ENCODE measurements at places on chromosomes 13 and 19.

- DNase-seq, result no peak
- H3K36me3 ChIP-seq, result no peaks in the 10 kb centered on the region
- H3K4me3 ChIP-seq, result no peak overlapping the region
- no peak overlapping the region for H3K27ac ChIP-seq
These were observed 53.7 kb downstream of the COMP start for GRCh38 chr19:18737337-18737953.

DNA sequence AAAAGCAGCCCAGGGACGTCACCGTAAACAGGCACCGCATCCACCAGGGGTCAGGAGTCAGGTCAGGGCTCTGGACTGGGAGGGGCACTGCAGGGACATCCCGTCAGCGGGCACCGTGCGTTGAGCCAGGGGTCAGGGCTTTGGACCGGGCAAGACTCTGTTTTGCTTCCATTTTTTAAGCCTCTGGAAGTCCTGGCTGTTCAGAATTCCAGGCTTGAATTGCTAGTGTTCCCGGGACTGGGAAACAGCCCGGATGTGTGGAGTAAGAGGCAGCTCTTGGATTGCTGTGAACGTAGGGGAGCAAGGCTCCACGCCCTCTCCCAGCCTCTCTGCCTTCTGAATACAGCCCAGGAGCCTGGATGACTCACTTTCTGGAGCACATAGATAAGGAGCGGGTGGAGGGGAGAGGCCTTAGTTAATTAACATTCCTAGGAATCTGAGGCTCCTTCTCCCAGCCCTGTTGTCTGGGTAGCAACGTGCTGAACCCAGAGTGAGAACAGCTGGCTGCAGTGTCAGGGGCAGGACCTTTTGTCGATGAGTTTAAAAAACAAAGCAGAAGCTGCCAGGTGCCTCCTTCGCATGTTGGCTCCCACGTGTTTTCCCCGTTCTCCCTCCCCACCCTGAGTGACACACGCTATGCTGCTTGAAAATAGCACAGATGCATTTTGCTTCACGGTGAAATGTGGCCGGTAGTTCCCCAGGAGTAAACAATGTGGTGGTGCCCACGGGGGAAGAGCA, 21.9 kb downstream of the ATP11A start:
- no peak overlapping the region for H3K27ac ChIP-seq
- H3K4me3 ChIP-seq, result no peak overlapping the region
- H3K36me3 ChIP-seq, result no peaks in the 10 kb centered on the region
- DNase-seq, result peak; percentile 71
- no peaks in the 10 kb centered on the region for H3K27me3 ChIP-seq

GRCh38 chr19:14497228-14497921, 1.4 kb upstream of the GIPC1 start:
- peaks cover 14% of the 10 kb centered on the region for H3K4me1 ChIP-seq
- H3K27me3 ChIP-seq, result no peaks in the 10 kb centered on the region
- H3K27ac ChIP-seq, result no peak overlapping the region
- no peak overlapping the region for H3K4me3 ChIP-seq
- H3K36me3 ChIP-seq, result no peaks in the 10 kb centered on the region
- DNase-seq, result no peak

- H3K4me3 ChIP-seq, result no peak overlapping the region
- H3K27me3 ChIP-seq, result no peaks in the 10 kb centered on the region
These were observed 8.3 kb upstream of the KLF16 start for GRCh38 chr19:1871630-1872029.

- H3K27me3 ChIP-seq, result no peaks in the 10 kb centered on the region
- DNase-seq, result no peak
- H3K4me1 ChIP-seq, result no peaks in the 10 kb centered on the region
- no peak overlapping the region for H3K27ac ChIP-seq
- no peaks in the 10 kb centered on the region for H3K36me3 ChIP-seq
These were observed 22.2 kb upstream of the SPRYD7 start for GRCh38 chr13:49958321-49958720.

DNA sequence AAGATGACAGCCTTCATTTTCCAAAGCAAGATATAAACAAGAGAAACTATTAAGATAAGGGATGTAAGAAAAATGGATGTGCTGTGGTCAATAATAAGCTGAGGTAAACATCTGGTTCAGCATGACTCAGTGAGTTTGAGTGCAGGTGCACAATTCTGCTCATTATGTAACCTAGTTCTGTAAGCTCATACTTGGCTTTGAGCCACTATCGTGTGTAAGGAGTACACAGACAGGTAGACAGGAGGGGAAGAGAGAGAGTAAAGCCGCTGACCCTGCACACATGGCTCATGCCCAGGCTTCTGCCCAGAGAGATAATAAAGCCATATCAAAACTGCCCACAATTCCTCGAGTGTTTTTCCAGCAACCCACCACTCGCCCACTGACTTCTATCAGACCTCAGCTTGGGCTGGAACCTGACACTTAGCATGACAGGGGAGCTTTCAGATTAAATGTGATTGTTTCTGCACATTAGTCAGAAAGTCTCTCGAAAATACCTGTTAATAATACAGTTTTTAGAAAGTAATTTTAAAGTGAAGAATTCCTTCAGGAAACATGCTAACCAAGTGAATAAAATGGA, 51.7 kb downstream of the ZNF91 start:
- H3K27me3 ChIP-seq, result no peaks in the 10 kb centered on the region
- DNase-seq, result peak; percentile 55
- H3K4me3 ChIP-seq, result no peak overlapping the region
- H3K27ac ChIP-seq, result no peak overlapping the region
- H3K36me3 ChIP-seq, result peaks cover 16% of the 10 kb centered on the region

DNA sequence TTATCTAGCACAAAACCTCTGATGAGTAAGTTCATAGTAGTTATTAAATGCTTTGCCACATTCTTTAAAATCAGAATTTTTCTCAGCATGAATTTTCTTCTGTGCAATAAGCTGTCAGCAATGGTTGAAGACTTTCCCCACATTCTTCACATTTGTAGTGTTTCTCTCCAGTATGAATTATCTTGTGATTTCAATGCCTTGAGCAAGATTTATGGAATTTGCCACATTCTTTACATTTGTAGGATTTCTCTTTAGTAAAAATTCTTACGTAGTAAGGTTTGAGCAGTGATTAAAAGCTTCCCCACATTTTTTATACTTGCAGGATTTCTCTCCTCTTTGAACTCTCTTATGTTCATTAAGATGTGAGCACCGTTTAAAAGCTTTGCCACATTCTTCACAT, 33.6 kb downstream of the ZNF682 start:
- no peaks in the 10 kb centered on the region for H3K4me1 ChIP-seq
- DNase-seq, result no peak
- peaks cover 37% of the 10 kb centered on the region for H3K36me3 ChIP-seq
- no peaks in the 10 kb centered on the region for H3K27me3 ChIP-seq

DNA sequence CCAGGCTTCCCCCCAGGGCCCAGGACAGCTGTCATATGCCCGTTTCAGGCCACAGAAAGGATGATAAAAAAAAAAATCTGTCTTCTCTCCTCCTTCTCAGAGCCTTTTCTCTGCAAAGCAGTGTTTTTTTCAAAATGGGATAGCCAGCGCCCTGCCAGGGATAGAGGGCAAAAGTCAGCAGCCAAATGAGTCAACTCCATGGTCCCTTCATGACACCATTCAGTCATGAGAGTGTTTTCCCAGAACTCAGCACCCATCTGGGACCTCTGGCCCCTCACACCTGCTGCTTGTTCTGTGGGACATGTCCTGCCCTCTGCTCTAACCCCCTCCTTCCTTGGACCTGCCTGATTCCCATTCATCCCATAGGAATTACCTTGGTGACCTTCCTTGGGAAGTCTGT, 95.0 kb downstream of the CYSLTR2 start:
- H3K4me1 ChIP-seq, result no peaks in the 10 kb centered on the region
- no peaks in the 10 kb centered on the region for H3K27me3 ChIP-seq
- no peaks in the 10 kb centered on the region for H3K36me3 ChIP-seq
- no peak overlapping the region for H3K27ac ChIP-seq

DNA sequence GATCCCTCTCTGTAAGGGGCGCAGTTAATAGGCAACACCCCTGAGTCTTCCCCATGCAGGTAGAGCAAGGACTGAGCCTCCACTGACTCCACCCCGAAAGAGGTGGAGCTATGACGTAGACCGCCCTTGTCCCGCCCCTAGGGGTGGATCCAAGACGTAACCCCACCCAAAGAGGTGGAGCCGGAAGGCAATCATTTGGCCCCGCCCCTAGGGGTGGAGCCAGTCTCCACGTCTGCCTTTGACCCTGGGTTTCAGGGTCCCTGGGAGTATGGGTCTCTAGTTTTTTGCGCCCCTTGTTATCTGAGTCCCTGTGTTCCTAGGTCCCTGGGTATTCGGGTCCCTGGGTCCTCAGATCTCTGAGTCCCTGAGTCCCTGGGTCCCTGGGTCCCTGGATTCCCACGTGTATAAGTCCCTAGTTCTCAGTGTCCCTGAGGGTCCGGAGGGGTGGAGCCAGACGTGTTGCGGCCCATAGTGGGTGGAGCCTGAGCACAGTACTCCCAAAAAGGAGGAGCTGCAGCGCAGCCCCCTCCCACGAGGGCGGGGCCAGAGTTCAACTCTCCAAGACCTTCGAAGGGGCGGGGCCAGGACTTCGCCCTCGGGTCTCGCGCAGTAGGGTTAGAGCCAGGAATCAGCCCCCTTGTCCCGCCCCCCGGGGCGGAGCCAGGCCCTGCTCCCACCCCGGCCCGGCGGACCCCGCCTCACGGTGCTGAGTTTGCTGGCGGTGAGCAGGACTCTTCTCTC, 5.3 kb downstream of the DENND1C start:
- peaks cover 7% of the 10 kb centered on the region for H3K4me1 ChIP-seq
- peaks cover 22% of the 10 kb centered on the region for H3K36me3 ChIP-seq
- no peak overlapping the region for H3K27ac ChIP-seq
- no peaks in the 10 kb centered on the region for H3K27me3 ChIP-seq
- peak; percentile 48 for DNase-seq

- H3K4me3 ChIP-seq, result no peak overlapping the region
- H3K27me3 ChIP-seq, result no peaks in the 10 kb centered on the region
- no peak for DNase-seq
- H3K4me1 ChIP-seq, result no peaks in the 10 kb centered on the region
- no peaks in the 10 kb centered on the region for H3K36me3 ChIP-seq
These were observed 10.4 kb upstream of the SOX21 start for GRCh38 chr13:94722609-94723345.

DNA sequence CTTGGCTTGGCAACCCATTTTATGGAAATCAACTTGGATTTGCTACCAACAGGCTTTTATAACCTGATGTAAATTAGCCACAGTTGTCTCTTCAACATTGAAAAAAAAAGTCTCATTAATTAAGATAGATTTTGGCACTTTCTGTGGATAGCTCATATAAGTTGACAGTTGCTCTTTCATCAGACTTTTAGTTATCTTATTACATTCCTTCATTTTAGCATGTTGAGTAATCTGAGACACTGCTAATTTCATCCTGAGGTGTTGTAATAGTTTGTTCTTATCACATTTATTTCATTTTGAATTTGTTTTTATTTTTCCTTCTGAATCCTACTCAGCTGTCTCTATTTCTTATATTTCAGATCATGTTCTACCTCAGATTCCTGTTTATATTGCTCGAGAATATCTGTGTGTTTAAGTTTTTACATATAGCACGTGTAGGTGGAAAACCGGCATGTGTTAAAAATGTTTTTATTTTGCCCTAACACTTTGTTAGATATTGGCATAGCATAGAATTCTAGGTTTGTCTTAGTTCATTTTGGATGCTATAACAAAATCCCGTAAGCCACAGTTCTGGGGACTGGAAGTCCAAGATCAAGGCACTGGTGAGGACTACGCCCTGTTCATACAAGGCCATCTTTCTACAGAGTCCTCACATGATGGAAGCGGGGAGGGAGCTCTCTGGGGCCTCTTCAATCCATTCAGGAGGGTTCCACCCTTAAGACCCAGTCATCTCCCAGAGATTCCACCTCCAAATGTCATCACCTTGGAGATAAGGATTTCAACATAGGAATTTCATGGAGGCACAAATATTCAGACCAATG, 239.4 kb downstream of the COL4A1 start:
- no peaks in the 10 kb centered on the region for H3K36me3 ChIP-seq
- no peak for DNase-seq
- no peak overlapping the region for H3K27ac ChIP-seq
- H3K4me1 ChIP-seq, result no peaks in the 10 kb centered on the region
- peaks cover 8% of the 10 kb centered on the region for H3K27me3 ChIP-seq

DNA sequence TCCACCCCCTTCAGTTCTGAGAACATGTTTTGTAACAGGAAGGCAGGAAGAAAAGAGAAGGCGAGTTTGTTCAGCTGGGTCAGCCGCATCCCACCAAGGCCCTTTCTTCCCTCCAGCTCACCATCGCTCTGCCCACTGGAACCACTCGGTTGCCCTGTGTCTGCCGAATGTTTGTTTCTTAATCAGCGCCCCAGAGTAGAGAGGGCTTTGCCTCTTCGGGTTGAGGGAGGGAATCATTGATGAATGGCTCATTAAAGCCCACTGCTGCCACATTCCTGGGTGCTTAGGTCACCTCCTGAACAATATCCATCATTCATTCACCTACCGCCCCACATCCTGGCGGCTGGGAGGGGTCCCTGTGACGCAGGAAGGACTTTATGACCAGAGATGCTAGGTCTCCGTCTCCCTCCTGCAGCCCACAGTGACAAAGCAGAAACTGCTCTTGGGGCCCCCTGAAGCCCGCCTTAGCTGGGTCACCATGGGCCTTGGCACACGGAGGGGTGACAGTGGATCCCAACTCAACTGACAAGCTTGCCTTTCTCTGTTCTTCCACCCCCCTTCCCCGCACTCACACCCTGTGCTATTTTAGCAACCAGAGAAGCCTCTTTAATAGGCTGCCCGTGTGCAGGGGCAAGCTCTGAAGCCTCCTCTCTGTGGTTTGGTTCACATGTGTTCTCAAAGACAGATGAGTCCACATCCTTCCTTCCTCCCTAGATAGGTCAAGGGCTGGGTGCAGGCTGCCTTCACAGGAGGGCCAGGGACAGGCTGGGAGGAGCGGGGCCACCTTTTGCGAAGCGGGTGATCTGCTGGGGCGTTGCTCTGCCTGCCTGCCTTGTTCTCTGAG, 46.2 kb downstream of the ACTN4 start:
- H3K4me1 ChIP-seq, result peaks cover 51% of the 10 kb centered on the region
- H3K27ac ChIP-seq, result peak overlapping the region; percentile 75
- H3K36me3 ChIP-seq, result peaks cover 8% of the 10 kb centered on the region
- H3K4me3 ChIP-seq, result peak overlapping the region; percentile 32
- H3K27me3 ChIP-seq, result no peaks in the 10 kb centered on the region

DNA sequence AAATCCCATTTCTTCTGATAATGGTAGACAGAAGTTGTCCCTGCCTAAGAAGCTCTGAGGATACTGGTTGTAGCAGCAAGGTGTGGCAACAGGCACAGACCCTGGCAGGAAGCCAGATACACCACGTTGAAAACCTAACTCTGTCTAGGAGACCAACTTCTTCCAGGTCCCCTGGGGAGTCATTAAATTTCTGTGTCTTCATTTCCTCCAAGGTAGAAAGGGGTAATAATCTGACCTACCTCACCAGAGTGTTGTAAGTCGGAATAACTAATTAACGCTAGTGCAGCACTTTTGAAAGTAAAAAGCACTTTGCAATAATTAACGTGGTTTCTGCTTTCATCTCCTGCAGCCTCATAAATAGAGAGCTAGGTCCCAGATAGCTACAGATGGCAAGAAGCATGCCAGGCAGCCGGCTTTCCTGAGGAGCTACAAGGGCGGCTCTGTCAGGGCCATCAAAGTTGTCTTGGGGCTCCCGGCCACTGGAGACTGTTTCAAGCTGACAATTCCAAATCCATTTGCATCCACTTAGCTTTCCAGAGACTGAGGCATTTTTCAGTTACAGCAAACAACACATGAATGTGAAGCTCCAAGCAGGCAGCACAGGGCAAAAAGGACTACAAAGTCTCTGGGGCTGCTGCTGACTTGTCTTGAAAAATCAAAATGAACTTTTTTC, 176.2 kb downstream of the FOXO1 start:
- no peak overlapping the region for H3K4me3 ChIP-seq
- no peaks in the 10 kb centered on the region for H3K36me3 ChIP-seq
- H3K27me3 ChIP-seq, result no peaks in the 10 kb centered on the region
- no peaks in the 10 kb centered on the region for H3K4me1 ChIP-seq
- DNase-seq, result no peak
- H3K27ac ChIP-seq, result no peak overlapping the region

- no peak overlapping the region for H3K27ac ChIP-seq
- H3K36me3 ChIP-seq, result no peaks in the 10 kb centered on the region
- peaks cover 20% of the 10 kb centered on the region for H3K4me1 ChIP-seq
- peaks cover 59% of the 10 kb centered on the region for H3K27me3 ChIP-seq
These were observed 3.4 kb downstream of the HCN2 start for GRCh38 chr19:593055-593454.

All from common myeloid progenitor, CD34-positive (primary cell).